Activated CD4-positive, alpha-beta T cell treated with anti-CD3 and anti-CD28 coated beads, Interleukin-2, amount 10 ng/mL, durations not matched to agents 7 days and 5 days (primary cell): ENCODE measurements at places on chromosomes 1 and 21.

- DNase-seq = no peak
These were observed 1536.2 kb downstream of the PLA2G4A start for GRCh38 chr1:188364927-188365449.

- peak; percentile 19 for DNase-seq
These were observed 747 bp downstream of the ADAMTS1 start for GRCh38 chr21:26844258-26845065.

DNA sequence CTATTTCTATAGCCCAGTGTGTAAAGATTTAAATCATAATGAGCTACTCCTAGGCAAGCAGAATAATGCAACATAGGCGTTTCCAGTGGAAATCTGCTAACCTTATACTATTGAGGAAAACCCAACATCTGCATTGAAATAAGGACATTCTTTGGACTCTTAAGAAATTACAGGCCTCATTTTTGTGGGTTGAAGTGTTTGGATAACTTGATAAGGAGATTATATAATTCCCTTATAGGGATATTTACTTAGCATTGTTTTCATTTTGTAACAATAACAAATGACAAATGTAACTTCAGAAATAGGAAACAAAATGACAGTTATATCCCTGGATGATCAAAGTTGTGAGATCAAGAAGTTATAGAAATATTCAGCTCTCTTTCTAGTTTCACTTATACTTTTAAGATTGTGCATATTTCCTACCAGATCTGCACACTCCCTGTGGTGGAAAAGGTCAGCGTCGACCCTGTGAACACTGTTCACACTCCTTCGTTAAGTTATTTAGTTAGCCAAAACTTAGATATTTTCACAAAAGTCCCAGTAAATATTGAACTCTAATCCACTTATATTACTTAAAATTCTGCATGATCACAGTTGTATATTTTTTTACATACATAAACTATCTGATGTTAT lies 284.4 kb upstream of the C1orf105 start:
- DNase-seq = no peak

DNA sequence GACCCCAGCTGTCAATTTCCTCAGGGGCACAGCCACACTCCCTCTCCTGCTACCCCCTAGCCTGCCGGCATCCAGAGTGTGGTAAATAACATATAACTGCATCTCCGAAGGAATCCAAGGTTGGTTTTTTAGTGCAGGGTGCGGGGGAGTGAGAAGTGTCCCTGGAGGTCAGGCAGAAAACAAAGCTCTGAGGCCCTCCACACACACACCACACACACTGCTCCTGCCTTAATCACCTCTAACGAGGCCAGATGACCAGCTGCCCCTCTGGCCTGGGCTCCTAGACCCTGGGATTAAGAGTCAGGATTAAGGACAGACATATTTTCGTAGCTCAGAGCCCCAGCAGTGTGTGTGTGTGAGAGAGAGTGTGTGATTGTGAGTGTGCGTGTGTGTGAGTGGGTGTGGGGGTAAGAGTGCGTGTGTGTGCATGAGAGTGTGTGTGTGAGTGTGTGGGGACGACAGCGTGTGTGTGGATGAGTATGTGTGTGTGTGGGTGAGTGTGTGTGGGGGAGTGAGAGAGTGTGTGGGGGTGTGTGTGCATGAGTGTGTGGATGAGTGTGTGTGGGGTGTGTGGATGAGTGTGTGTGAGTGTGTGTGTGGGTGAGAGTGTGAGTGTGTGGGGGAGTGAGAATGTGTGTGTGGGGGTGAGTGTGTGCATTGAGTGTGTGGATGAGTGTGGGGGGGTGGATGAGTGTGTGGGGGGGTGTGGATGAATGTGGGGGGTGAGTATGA lies 14.6 kb downstream of the SDC3 start:
- DNase-seq = no peak

- no peak for DNase-seq
These were observed 38.9 kb downstream of the CD247 start for GRCh38 chr1:167479331-167479979.

GRCh38 chr1:199691540-199691939 lies 336.0 kb upstream of the NR5A2 start:
- DNase-seq = no peak

- DNase-seq = no peak
These were observed 830 bp upstream of the PRDX1 start for GRCh38 chr1:45522324-45523104.

GRCh38 chr1:111221633-111222291 lies 5.8 kb upstream of the CHI3L2 start:
- peak; percentile 84 for DNase-seq

GRCh38 chr1:115728341-115728740 lies 40.2 kb downstream of the CASQ2 start:
- DNase-seq = no peak

GRCh38 chr21:32138658-32139057 lies 140.2 kb downstream of the MIS18A start:
- no peak for DNase-seq

DNA sequence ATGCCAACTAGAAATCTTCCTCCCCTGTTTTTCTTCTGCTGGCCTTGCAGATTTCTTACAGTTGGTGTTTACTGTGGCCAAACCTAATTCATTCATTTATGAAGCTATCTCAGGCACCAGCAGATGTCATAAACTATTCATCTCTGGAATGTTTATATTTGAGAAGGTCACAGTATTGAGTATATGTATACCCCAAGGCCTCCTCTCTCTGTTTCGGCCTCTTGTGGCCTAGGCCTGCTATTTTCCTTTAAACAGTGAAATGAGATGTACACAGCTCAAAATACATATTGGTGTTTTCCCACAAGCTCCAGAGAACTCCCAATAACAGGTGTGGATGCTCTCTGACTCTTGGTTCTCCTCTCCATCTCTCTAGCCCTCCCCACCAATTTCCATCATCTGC lies 520.7 kb upstream of the CAMK1G start:
- DNase-seq = no peak

DNA sequence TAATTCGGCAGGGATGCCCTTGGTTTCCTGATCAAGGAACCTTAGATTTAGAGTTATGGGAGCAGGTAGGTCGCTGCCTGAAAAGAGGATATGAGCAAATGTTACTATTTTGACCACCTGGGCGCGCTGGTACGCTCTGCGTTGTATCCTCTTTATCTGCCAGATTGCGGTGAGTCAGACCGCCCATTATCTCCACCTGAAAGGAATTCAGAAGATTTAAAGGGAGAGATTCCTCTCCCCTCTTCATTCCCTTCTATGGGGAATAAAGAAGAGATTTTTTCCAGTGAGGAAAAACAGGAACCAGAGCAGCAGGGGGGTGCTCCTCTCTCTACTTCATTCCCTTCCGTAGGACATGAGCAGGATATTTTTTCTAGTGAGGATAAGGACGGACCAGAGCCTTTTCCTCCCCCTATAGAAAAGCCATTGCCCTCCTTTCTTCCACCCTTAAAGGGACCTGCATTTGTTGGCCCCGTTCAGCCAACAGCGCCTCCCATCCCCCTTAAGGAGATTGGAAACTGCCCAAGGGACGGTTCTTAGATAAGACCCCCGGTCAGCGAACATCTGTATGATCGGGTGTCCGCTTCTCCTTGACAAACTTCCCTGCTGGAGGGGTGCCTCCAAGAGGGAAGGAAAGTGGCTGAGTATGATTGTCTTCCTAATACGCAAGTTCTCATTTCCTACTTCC lies 34.1 kb downstream of the CLCA1 start:
- no peak for DNase-seq

DNA sequence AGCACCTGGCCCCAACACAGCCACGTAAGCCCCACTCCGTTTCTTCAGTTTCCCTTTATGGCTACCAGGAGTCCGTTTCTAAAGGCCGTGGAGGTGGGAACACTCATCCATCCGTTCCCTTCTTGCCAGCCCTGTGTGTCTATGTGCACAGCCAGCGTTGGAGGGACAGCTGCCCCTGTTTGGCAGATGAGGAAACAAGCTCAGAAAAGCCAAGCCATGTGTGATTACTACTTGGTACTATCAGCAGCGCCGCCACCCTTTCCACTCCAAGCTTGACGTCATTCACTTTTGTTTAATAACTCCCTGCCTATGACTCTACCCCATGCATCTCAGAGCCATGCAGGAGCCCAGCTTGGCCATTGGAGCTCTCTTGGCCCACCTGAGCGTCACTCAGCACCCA lies 3.5 kb downstream of the LRP8 start:
- DNase-seq = no peak

DNA sequence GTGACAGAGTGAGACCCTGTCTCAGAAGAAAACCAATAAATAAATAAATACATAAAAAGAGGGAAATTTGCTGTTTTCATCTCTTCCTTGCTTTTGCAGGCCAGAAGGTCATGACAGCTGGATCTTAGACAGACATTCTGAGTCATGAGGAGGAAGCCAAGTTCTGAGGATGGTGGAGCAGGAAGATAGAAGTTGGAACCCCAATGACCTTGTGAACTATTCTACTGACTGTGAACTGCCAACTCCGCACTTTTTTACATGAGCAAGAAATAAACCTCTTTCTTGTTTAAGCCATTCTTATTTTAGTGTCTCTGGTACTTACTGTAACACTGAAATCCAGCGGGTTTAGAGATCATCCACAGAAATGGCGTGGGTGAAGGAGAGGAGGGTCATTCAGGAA lies 8.5 kb downstream of the CD84 start:
- no peak for DNase-seq

DNA sequence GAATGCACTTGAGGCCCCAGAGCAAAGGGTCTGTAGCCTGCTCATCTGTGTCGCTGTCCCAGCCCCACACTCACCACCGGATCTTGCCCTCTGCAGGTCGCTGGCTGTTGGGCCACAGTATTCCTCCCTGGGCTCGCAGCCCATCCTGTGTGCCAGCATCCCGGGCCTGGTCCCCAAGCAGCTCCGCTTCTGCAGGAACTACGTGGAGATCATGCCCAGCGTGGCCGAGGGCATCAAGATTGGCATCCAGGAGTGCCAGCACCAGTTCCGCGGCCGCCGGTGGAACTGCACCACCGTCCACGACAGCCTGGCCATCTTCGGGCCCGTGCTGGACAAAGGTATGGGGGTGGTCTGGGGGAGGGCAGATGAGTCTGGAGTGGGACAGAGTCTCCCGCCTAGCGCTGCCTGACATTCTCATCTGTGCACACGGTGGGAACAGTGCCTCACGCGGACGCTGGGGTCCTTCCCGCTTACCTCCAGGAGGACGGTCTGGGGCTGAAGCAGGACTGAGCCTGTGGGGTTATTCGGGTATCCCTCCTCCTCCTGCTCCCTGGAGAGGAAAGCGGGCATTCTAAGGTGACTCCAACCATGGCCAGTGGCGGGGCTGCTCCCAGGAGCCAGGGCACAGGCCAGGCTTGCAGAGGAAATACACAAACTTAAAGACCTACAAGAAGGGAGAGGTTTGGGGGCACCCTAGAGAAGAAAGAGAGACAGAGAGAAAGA lies 15.9 kb downstream of the WNT3A start:
- DNase-seq = no peak

- DNase-seq = no peak
These were observed 55.9 kb downstream of the RAP1GAP start for GRCh38 chr1:21613072-21613867.

DNA sequence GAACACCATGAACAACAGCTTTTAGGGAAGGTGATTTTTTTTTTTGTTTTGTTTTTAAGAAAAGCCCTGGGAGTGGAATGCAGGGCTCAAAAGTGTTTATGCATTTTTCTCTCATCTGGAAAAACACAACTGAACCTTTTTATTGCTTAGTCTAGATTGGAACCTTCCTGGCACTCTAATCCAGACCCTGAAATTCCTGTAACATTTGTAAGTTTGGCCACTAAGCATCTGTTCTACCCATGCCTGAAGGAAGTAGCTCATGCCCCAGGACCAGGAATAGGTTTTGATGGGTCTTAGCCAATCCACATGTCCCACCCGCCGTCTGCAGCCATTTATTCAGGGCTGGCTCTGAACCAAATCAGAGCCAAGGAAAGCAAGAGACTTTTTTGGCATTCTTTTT lies 39.7 kb upstream of the SLC2A1 start:
- no peak for DNase-seq

DNA sequence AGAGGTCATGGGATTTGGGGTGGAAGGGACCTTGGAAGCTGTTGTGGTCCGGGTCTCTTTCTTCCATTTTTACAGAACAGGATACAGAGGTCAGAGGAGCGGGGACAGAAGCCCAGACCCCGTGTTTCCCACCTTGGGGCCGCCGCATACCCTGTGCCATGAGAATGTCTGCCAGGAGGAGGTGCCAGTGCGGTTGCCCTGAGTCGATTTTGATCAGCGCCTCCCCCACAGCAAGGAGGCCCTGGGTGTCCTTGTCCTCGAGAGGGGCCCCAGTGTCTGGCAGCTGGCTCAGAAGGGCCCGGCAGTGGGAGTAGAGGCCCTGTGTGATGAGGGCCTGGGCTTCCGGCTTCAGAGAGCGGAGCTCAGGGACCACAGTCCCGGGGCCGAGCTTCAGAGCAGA lies 12.3 kb upstream of the MMEL1 start:
- DNase-seq = no peak
